ENCODE measurements at places on chromosomes 13 and 19. TPM values are rescaled to one million over a fixed set of nuclear protein-coding genes. Genes with fewer than 3 reads are reported as not detected.

The KLF1 gene
- 0.84 TPM for total RNA-seq

The CKM gene
- not detected for total RNA-seq

The FOSB gene
- 21.6 TPM for total RNA-seq

The GZMM gene
- 50.5 TPM for total RNA-seq

The TRMT1 gene
- 138 TPM for total RNA-seq

The ANGPTL8 gene
- not detected for total RNA-seq

The LRG1 gene
- not detected for total RNA-seq

The SPC24 gene
- 35.3 TPM for total RNA-seq

The JSRP1 gene
- 1.0 TPM for total RNA-seq

The CALR3 gene
- not detected for total RNA-seq

The ONECUT3 gene
- not detected for total RNA-seq

The CLEC11A gene
- 0.53 TPM for total RNA-seq

The MYPOP gene
- total RNA-seq = 5.8 TPM

The LGALS4 gene
- total RNA-seq = 1.8 TPM

The RUBCNL gene
- not detected for total RNA-seq

The WDR87 gene
- not detected for total RNA-seq

The NAPSA gene
- 19.7 TPM for total RNA-seq

The IGFLR1 gene
- 110 TPM for total RNA-seq

The ZSWIM9 gene
- 6.4 TPM for total RNA-seq

The SIGLEC14 gene
- 0.35 TPM for total RNA-seq

The R3HDM4 gene
- total RNA-seq = 65.2 TPM

The OVOL3 gene
- not detected for total RNA-seq

The PTPRH gene
- not detected for total RNA-seq

The CEACAM3 gene
- total RNA-seq = not detected

The KLF2 gene
- 33.7 TPM for total RNA-seq

The ENOX1 gene
- total RNA-seq = 0.18 TPM

The SSC5D gene
- 0.35 TPM for total RNA-seq

The MUC16 gene
- total RNA-seq = 0.02 TPM

The CATSPERD gene
- total RNA-seq = not detected

The SIGLECL1 gene
- not detected for total RNA-seq

The DLEU7 gene
- total RNA-seq = not detected

The FGF22 gene
- 0.22 TPM for total RNA-seq

The NTN5 gene
- total RNA-seq = 0.33 TPM

The PIK3R2 gene
- total RNA-seq = 17.7 TPM

The FGF14 gene
- total RNA-seq = not detected

The C2CD4C gene
- not detected for total RNA-seq

The USP12 gene
- total RNA-seq = 72.1 TPM

The SMAD9 gene
- not detected for total RNA-seq

The CNFN gene
- total RNA-seq = not detected

The TMIGD2 gene
- 5.9 TPM for total RNA-seq

The KCNN4 gene
- total RNA-seq = 97.6 TPM

The CPB2 gene
- not detected for total RNA-seq

The GIPR gene
- total RNA-seq = 1.7 TPM

The FPR3 gene
- total RNA-seq = 1.1 TPM

The LIM2 gene
- 0.66 TPM for total RNA-seq

The ZNF813 gene
- 5.6 TPM for total RNA-seq

The CYP2A6 gene
- total RNA-seq = not detected

The SYNGR4 gene
- not detected for total RNA-seq

The CALR gene
- total RNA-seq = 832 TPM

The GPR12 gene
- not detected for total RNA-seq

The CCDC97 gene
- total RNA-seq = 32.1 TPM

The BBC3 gene
- 19.8 TPM for total RNA-seq

The CCDC124 gene
- 184 TPM for total RNA-seq

Measured in CD8-positive, alpha-beta memory T cell (primary cell).